ENCODE measurements at places on chromosomes 4 and X.

- no peak for DNase-seq
Measured at GRCh38 chr4:39852636-39853035, 125.1 kb downstream of the PDS5A start.

DNA sequence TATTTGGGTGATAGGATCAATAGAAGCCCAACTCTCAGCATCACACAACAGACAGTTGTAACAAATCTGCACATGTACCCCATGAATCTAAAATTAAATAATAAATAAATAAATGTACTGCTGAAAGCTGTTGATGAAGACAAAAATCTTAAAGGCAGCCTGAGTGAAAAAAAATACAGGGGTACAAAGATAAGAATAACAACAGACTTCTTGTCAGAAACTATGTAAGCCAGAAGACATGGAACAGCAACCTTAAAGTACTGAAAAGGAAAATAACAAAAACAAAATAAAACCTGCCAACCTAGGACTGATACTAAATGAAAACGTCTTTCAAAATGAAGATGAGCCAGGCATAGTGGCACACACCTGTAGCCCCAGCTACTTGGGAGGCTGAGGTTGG is 25.0 kb upstream of the PDLIM5 start:
- DNase-seq, result no peak

DNA sequence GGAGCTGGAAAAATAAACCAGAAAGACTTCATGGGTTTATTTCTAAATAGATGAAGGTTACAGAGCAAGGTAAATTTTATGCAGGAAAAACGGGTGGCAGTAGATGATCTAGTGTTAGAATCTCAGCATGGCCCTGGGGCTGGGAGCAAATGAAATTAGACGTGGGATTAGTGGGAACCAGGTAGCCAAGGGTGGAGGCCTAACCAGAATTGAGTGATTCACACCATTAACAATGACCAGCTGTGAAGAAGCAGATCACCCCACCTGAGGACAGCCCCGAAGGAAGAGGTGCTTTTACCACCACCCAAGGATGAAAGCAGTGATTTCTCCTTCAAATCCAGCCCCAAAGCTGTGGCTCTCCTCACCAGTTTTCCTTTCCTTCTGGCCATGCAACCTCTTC is 20.8 kb upstream of the ACSL1 start:
- DNase-seq, result no peak

- no peak for DNase-seq
Measured at GRCh38 chr4:154602404-154603020, 9.9 kb downstream of the FGG start.

DNA sequence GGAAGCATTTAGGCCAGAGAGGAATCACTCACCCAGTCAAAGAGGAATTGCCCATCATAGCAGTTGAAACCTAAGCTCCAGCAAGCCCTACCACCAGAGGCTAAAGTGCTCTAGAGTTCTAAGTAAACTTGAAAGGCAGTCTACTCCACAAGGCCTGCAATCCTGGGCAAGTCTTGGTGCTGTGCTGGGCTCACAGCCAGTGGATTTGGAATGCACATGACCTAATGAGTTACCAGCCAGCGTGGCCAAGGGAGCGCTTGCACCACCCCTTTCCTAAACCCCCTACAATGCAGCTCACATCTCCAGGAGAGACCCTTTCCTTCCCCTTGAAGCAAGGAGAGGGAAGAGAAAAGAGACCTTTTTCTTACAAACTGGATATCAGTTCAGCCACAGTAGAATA is 445.7 kb downstream of the GASK1B start:
- no peak for DNase-seq

DNA sequence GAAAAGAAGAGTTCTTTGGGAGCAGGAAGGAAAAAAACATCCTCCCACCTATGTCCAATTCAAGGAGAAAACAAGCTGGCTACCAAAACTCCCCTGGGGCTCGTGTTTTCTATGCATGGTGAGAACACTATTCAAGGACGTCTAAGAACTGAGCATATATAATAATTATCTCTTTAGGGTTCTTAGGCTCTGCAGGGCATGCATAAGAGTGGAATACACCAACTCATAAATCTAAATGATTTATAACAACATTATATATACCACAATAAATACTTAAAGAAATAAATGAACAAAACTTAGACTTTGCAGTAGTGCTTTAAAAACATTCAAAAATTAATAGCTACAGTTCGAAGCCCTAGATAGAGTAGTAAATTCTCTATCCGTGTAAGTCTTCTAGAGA is 19.5 kb upstream of the TMEM154 start:
- no peak for DNase-seq

- no peak for DNase-seq
Measured at GRCh38 chr4:79982601-79983322, 90.3 kb downstream of the ANTXR2 start.

DNA sequence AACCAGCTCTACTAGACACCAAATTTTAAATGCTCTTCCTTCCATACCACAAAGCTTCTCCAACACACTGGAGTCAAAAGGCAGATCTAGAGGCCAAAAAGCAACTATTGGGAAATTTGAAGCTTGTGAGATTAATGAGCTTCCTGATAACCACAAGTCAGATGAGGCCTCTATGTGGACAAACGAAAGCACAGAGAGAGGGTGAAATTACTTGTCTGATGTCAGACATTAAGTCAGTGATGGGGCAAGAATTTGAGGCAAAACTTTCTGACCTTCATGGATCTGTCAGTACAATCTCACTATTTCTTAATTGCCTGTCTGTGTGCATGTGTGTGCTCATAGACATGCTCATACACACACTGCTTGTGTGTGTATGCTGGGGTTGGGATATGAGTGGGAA is 103.6 kb downstream of the GUCY2F start:
- DNase-seq, result no peak

DNA sequence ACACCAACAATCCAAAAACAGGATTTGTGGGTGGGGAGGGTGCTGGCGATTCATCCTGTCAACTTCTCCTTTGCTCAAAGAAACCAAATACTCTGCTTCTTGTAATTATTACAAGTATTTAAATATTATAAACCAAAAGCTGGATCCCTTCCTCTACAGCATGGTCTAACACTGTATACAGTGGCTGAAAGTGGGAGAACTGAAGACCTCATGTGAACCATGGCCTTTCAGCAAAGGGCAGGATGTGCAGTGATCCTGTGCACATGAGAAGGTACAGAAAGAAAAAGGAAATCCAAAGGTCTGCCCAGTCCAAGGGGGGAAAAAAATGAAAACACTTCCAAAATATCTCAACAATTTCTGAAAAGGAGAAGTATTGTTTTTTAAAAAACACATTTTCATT is 5.3 kb upstream of the CXorf38 start:
- no peak for DNase-seq

DNA sequence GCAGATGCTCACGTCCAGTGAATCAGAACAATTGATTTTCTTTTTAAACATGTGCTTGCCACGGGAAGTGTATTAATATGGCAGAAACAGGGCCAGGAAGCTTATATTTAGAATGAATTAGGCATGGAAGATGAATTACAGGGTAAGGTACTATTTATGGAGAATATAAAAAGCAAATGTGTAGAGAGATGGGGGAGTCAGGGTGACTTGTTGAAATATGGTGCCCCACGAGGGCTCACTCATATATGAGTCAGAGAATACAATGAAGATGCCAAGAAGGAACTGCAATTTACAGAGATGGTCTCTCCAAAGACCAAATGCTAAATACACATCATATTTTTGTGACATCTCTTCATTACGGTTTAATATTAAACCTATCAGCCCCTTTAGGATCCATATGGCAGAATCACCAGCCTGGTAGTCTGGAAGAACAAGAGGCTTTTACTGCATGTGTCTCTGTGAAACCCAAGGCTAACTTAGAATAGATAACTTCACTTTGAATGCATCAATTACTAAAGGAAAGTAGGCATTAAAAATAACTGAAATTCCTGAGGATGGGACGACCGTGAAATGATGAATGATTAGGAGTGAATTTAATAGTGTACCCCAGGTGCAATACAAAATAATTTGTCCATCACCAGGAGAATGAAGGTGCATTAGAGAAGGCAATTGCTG is 385.3 kb downstream of the ARHGAP24 start:
- DNase-seq, result no peak

- DNase-seq, result no peak
Measured at GRCh38 chrX:19823031-19823430, 64.4 kb downstream of the SH3KBP1 start.

DNA sequence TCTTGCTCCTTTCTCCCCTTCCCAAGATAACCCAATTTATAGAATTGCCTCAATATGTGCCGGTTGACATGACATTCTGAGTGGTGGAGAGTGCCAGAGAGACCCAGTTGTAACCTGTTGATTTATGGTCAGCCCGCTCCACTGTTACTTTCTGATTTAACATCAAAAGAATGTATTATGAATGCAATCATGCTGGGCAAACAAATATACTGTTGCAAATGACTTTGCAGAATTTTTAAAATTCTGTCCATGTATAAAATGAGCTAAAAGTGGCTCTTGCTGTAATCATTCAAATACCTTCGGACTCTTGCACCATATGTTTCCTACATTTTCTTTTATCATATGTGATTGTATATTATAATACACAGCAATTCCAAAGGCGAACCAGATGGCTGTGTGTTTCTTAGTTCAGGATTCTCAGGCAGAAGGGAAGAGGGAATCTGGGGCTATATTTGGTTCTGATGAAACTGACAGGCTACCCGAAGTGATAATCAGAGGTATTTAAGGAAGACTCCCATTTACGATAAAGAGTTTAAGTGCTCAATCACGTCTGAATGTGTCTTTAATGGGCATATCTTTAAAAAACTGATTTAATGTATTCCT is 131.7 kb downstream of the CLCN4 start:
- no peak for DNase-seq

DNA sequence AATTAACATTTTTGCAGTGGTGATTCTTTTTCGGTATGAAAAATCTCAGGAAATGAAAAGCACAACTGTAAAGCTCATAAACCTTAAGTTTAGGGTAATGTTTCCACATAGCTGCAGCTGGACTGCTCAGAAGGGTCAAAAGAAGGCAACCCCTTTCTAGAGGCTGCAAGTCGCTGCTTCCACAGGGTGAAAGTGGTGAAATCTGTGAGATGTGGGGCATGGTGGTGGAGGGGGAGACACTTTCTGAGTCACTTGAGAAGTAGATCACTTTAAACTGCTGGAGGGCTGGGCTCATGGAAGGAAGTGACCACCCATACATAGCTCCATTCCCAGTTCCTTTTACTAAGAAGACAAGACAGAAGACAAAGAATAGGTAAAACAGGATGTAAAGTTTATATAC is 8.7 kb downstream of the SFRP2 start:
- DNase-seq, result no peak

DNA sequence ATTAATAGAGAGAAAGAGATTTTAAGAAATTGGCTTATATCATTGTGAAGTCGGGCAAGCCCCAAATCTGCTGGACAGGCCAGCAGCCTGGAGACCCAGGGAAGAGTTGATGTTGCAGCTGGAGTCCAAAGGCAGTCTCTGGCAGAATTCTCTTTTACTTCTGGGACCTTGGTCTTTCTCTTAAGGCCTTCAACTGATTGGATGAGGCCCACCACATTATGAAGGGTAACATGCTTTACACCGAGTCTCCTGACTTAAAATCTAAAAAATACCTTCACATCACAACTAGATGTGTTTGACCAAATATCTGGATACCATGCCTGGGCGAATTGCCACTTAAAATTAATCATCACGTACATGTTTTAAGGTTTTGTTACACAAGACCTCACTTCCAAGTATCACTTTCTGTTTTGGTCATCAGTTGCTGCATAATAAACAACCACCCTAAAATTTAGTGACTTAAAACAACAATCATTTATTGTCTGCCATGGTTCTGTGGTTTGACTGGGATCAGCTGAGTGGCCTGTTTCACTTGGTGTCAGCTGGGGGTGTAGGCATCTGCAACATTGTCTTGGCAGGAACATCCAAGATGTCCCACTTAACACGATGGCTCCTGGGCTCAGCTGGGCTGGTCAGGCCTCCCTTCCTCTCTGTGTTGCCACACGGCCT is 3.4 kb downstream of the CD38 start:
- no peak for DNase-seq

GRCh38 chr4:70914631-70915030 is 12.5 kb downstream of the MOB1B start:
- no peak for DNase-seq

GRCh38 chrX:13837290-13837745 is 20.4 kb upstream of the GPM6B start:
- DNase-seq, result peak; percentile 50

- DNase-seq, result no peak
Measured at GRCh38 chr4:148814030-148814429, 371.8 kb upstream of the NR3C2 start.

GRCh38 chr4:113919611-113920010 is 59.8 kb downstream of the ARSJ start:
- no peak for DNase-seq
